Transverse colon (tissue), 4 donors: ENCODE measurements at places on chromosomes 4 and X. TPM values are rescaled to one million over a fixed set of nuclear protein-coding genes. Genes with fewer than 3 reads are reported as not detected.
A peak's percentile ranks its signal among the peaks of the same experiment; 100 is the strongest.

- peak; percentile 25 for DNase-seq
Observed at GRCh38 chrX:130523460-130524394, 121.9 kb downstream of the RBMX2 start.

PNMA6A gene
- 0.68 TPM for total RNA-seq

CXCL5 gene
- total RNA-seq = not detected

DNA sequence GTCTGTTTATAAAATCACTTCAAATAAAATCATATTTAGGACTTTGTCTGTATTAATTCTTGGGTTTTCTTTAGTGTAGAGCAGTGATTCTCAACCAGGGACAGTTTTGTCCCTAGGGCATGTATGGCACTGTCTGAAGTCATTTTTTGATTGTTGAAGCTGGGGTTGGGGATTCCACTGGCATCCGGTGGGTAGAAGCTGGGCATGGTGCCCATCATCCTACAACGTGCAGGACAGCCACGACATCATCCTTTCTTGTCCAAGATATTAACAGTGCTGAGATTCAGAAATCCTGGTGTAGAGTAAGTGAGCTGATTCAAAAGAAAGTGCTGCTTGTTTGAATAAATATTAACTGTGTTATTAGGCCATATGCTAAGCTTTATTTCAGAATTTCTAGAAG is 28.6 kb downstream of the DCLK2 start:
- DNase-seq = no peak

GRCh38 chr4:163528653-163529052 is 34.2 kb downstream of the TMA16 start:
- no peak for DNase-seq

FDCSP gene
- not detected for total RNA-seq

DDIT4L gene
- 0.79 TPM for total RNA-seq

- DNase-seq = no peak
Observed at GRCh38 chrX:129939986-129940385, 34.0 kb downstream of the UTP14A start.

GRCh38 chr4:34202154-34202553 is 2042.2 kb downstream of the ARAP2 start:
- no peak for DNase-seq

DNA sequence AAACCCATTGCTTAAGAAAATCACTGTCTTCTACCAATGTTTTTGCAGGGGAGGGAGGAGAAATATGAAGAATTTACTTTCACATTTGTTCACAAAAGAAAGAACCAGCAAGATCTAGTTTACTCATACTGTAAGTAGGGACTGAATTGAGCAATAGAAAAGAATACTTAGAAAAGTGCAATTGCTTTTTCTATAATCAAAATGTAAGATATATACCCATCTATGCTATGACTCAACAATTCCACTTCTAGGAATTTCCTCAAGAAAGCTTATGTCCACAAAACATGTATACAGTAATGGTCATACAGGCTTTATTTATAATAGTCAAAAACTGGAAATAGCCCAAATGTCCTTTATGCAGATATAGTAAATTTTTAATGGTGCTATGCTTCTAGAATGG is 196.4 kb downstream of the LRBA start:
- no peak for DNase-seq

DNA sequence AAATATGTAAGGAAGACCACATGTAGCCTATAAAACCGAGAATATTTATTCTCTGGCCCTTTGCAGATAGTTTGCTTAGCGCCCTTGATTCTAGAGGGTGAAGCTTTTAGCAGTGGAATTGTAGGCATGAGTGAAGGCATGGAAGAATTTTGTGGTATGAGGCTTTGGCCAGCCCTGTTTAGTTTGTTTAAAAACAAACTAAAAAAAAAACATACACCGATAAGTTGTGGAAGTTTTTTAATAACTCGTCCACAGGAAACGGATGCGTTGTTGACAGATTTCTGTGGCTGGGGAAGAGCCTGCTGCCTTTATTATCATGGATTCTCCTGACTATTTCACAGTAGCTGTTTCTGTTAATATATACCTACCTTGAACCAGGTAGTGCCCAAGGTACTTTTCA is 194.7 kb upstream of the LNX1 start:
- no peak for DNase-seq

PTPN13 gene
- 3.7 TPM for total RNA-seq

ADH4 gene
- total RNA-seq = not detected

DNA sequence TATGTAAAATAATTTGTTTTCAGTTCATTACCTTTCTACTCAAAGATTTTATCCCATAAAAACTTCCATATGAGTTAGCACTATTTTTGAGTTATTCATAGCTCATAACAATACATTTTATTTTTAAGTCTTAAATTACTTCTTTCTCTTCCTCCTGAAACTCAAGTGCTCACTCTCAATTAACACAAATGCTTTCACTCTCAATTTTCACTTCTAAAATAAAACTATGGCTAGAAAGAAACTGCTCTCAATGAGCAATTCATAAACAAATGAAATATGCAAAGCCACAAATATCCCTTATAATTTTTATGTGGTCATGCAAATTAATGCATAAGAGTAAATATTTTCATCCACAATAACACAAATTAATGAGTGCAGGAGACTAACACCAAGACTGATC is 38.8 kb downstream of the MAML3 start:
- no peak for DNase-seq

GRCh38 chrX:38560776-38561125 is 591 bp upstream of the TSPAN7 start:
- no peak for DNase-seq

- DNase-seq = peak; percentile 8
Observed at GRCh38 chr4:6898763-6899162, 10.9 kb upstream of the TBC1D14 start.

DNA sequence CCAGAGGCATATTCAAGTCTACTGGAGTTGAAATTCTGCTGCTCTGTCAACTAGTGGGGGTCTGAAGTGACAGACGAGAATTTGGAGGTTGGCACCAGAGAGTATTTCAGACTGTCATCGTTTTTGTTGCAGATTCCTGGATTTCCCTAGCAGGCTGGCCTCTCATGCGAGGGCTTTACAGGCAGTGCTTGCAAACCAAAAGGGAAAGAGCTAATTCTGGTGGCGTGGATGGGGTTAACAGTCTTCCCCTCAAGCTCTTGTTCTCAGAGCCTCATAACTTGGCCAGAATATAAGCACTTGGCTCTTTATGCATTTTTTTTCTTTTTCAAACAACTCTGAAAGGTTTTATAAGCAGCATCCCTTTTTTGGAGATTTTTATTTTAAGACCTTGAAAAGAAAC is at the start of gene SPARCL1:
TSS of gene SPARCL1 (minus strand) at position 190 of the 400 bp plus-strand sequence. CDS start 29,802 bp downstream, outside the sequence.
- peak; percentile 10 for DNase-seq

- peak; percentile 73 for DNase-seq
Observed at GRCh38 chrX:69024931-69025330, 140.3 kb downstream of the PJA1 start.

- no peak for DNase-seq
Observed at GRCh38 chr4:163161536-163162205, 5.0 kb downstream of the NAF1 start.

- no peak for DNase-seq
Observed at GRCh38 chrX:11540532-11541377, 125.0 kb downstream of the ARHGAP6 start.

DNA sequence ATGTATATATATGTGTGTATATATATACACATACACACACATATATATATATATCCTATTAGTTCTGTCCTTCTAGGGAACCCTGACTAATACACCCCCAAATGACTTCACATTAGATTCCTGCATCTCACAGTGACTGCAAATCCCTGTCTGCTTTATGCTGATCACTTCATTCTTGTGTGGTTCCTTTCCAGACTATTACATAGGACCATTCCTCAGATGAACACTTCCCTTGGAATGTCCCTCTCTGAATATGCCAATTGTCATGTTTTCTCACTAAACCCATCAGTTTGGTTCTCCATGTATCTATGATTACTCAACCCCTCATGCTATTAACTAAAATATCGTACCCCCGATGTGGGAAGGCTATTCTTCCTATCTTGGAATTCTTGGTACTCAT is 605.2 kb upstream of the NR3C2 start:
- no peak for DNase-seq

DNA sequence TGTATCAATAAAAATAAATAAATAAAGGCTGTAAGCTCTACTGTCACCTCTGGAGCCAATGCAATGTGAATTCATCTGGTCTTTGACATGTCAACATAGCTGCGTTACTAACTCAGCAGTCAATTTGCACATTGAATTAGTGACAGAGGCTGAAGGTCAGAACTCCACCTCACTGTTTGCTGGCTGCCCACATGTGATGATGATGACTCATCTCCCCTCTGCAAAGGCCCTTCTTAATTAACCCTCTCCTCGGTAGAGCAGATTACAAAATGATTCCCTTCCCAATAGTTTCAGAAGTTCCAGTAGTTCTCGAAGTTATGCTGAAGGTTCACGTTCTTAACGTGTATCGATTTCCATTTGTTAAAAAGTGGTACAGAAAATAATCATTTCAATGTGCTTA is 1626.0 kb upstream of the TENM3 start:
- DNase-seq = no peak

RS1 gene
- total RNA-seq = not detected

- DNase-seq = no peak
Observed at GRCh38 chr4:24229978-24230377, 340.1 kb upstream of the PPARGC1A start.

PPP4R3C gene
- not detected for total RNA-seq

- no peak for DNase-seq
Observed at GRCh38 chrX:3940000-3940610, 226.7 kb upstream of the PRKX start.

DNA sequence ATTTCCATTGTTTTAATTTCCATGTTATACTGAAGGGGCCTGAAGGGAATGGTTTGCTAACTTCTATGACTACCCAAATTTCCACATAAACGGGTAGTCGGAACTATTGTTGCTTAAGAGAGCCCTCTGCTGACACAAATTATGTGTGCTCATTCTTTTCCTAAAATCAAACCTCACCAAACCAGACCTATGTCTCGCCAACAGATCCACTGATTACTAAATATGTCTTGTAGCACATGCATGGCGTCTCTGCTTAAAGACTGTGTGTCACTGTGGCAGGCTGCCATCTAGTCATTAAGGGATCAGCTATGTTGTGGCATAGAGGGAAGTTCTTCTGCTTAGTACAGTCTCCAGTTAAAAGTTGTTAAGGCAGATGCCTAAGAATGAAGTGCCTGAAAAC is 25.1 kb downstream of the PIR start:
- peak; percentile 12 for DNase-seq

GRCh38 chr4:155639704-155640523 is 26.7 kb upstream of the GUCY1A1 start:
- no peak for DNase-seq

DNA sequence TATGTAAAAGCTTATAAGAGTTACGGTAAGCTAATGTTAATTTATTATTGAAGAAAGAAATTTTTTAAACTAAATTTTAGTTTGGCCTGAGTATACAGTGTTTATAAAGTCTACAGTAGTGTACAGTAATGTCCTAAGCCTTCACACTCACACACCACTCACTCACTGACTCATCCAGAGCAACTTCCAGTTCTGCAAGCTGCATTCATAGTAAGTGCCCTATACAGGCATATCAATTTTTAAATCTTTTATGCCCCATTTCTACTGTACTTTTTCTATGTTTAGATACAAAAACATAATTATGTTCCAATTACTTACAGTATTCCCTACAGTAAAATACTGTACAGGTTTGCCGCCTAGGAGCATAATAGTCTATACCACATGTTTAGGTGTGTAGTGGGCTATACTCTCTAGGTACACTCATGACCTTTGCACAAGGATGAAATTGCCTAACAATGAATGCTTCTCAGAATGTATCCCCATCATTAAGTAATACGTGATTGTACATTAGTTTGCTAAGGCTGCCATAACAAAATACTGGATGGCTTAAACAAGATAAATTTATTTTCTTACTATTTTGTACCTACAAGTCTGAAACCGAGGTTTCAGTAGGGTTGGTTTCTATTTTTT is 333.8 kb upstream of the PCDH7 start:
- DNase-seq = no peak

CLIC2 gene
- 0.75 TPM for total RNA-seq

CENPI gene
- total RNA-seq = not detected

- no peak for DNase-seq
Observed at GRCh38 chr4:145351162-145351561, 130.5 kb upstream of the SMAD1 start.

DCAF16 gene
- total RNA-seq = 9.0 TPM

- DNase-seq = no peak
Observed at GRCh38 chr4:67575232-67576058, 16.9 kb downstream of the STAP1 start.

GRCh38 chrX:34343001-34343400 is 210.9 kb upstream of the FAM47A start:
- DNase-seq = no peak

DNA sequence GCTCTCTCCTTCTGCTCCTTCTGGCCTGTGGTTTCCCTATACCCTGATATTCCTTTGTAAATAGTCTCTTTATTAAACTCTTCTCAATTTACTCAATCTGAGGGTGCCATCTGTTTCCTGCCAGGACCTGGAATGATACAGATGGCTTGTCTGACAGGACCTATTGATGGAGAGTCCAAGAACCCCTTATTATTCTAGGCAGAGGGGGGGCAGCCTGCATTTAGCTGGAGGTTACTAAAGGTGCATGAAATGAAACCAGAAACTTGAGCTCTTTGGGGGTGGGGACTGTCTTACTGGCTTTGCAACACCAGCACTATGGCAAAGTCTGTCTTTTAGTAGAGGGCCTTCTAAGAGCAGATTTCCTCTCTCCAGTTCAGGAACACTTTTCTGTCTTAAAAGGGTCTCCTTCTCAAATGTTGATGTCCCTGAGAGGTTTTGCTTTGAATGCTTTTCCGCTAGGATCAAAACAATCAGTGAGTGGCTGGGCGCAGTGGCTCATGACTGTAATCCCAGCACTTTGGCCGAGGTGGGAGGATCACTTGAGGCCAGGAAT is 162.5 kb upstream of the MED14 start:
- DNase-seq = no peak
